ENCODE measurements at places on chromosomes 11 and 22.

DNA sequence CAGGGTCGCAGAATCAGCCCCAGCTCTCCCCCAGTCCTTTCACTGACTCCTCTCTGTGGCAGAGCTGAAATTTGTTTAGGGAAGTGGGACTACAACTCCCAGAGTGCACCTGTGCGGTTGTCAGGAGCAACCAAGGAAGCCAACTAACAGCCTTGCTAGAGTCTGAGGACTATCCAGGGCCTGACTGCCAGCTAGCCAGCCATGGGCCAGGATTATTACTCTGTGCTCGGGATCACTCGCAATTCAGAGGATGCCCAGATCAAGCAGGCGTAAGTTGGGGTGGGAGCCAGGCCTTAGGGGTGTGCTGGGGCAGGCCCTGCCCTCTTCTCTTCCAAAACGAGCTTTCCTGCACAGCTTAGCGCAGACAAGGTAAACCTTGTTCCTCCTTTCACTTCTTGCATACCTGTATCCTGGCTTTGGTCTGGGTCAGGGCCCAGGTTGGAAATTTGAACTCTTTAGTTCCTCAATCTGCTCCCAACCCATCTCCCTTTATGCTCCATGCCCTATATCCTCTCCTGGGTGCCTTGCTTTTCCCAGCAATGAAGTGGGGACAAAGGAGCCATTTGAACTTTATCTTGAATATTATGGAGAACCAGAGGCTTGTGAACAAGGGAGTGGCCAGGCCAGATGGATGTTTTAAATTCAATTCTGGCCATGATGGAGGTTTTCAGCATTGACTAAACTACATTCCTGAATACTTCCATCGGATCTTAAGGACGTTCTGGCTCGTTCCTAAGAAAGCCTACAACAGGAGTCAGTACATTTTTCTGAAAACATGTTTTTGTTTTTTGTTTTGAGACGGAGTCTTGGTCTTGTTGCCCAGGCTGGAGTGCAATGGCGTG, at the start of gene DNAJB13:
DNAJB13 (plus strand) TSS at position 158 of the 842 bp plus-strand sequence; CDS start at position 202, 44 bp downstream.
- peak; percentile 88 for DNase-seq

DNA sequence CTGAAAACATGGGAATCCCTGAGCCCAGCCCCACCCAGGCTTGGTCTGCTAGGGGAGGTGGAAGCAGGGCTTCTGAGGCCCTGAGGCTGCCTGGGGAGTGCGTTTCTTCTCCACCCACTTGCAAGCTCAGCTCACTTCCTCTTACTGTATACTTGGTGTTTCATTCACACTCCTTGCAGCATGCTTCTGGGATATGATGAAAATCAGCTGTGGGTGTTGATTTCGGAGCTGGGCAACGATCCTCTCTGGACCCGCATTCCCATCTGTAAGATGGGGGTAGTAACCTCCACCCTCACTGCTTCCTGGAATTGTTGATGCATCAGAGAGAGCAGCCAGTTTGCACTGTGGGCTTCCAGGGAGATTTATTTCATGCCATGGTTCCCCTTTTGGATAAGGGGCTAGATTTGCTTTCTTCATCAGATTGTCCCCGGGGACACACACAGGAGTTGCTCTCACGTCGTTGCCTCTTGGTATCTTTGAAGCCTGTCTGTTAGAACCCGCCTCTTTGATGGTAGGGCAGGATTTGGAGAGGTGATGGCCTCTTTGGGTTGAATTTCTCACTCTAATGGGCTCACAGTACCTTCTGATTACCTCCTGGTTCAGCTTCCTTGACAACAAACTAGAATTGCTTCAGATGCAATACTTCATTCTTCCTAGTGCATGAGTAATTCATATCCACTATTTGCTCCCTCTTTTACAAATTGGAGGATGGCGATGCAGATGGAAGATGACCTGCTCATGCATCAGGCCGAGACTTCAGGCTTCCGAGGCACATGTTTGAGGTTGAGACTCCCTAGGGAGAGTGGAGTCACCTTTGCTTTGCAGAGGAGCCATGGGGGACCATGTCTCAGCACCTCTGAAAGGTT, 40.4 kb downstream of the BCR start:
- no peak for DNase-seq

DNA sequence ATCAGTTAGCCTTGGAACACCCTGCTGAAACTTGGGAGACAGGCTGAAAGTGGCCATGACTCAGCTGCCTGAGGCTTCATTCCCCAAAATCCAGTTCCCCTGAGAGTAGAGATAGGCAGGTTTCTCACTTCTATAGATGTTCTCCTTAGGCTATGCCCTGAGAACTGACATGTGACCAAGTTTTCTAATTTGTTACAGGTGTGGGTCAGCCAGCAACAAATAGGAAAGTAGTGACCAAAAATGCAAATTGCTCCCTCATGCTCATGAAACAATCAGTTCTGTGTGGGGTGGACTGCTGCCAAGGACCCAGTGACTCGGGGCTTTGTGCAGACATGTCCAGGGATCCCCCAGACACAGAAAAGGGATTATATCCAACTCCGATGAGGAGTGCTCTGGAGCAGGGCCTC, 7.3 kb upstream of the CCDC15 start:
- DNase-seq: no peak

GRCh38 chr22:39351689-39352214, 2.0 kb downstream of the SYNGR1 start:
- DNase-seq: no peak

DNA sequence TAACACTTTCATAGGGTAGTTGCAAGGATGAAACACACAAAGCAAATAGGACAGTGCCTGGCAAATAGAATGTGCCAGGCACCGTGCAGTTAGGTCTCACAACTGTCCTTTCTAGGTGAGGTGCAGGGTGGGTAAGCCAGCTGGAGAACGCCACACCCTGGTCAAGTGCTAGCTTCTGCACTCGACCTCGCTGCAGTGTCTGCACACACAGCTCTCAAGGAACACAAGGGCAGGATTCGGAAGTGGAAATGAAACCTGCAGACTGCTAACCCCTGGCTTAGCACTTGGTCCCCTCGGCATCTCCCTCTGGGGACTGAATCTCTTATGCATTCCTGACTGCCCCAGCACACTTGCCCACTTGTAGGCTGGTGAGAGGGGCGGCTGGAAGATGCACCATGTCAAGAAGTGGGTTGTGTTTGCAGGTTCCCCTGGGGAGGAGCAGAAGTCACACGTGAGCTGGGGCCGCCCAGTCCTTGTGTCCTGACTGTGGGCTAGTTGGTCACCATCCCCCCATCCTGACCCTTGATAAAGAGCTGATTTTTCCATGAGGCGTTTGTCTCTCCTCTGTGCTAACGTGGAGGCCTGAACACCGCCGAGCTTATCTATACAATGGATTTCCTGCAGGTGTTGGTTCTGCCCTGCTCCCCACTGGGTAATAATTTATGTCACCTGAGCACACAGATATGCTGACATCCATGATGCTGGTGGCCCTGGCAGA, 89.0 kb downstream of the MICAL2 start:
- no peak for DNase-seq

DNA sequence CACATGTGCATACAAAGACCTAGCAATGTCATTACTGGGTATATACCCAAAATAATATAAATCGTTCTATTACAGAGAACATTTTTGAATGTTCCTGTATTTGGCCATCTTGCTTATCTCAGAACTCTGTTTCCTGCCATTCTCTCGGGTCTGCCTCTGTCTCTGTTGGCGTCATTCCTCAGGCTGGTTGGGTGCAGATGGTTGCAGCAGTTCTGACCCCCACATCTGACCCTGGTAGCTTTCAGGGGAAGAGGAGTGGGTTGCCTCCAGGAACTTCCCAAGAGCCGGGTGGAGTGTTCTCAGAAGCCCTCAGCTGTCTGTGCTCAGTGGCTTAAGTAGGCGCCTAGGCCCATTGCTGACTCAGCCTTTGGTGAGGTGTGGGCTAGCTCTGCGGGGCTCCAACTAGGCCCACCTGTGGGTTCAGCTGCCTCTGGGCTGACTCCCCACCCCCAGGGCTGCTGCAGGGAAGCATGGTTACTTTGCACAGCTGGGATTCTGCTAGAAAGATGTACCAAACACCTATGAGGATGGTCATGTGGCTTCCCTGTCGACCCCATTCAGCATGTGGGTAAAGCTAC, 114.0 kb downstream of the TBC1D22A start:
- DNase-seq: no peak

- no peak for DNase-seq
Measured at GRCh38 chr22:50178471-50178864, 7.2 kb upstream of the TRABD start.

DNA sequence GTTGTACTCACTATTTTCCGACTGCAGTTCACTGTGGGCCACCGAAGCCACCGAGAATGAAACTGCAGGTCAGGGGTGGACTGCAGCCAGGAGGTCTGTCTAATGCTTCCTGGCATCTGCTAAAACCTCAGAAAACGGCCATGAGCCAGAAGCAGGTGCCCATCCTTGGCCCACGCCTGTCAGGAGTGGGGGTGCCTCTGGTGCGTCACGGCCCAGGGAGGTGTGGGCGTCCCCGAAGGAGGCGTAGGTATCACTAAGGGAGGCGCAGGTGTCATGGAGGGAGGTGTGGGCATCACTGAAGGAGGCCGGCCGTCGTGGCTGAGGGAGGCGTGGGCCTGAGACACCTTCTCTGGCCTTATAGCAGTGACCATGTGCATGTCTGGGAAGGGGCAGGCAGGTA, 456.2 kb downstream of the TBC1D22A start:
- no peak for DNase-seq

DNA sequence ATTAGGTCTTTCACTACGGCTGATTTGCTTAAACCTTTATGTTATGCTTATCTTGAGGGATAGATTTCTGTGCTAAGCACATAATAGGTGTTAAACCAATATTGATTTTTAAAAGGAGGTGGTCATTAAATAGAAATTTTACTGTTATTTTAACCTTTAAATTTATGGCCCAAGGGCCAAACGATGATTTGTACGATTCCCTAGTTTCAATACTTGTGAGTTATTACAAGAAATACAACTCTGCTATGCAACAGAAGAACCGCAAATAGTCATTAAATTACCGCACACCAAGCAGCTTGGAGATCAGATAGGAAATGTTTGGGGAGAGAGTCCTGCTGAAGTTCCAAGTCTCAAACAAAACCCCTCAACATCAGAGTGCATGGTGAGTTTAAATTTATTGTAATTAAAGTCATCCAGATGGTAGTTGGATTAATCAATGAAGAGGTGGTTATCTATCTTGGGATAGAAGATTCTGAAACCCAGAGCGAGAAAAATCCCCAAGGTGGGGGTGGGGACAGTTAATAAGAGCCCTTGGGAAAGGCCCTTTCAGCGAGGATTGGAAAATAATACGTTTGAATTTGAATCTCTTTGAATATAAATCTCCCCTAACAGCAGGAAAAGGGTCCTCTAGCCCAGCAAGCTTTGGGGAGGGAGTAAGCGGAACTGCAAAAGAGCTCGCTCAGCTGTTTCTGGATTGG, 805 bp upstream of the QSER1 start:
- DNase-seq: no peak

DNA sequence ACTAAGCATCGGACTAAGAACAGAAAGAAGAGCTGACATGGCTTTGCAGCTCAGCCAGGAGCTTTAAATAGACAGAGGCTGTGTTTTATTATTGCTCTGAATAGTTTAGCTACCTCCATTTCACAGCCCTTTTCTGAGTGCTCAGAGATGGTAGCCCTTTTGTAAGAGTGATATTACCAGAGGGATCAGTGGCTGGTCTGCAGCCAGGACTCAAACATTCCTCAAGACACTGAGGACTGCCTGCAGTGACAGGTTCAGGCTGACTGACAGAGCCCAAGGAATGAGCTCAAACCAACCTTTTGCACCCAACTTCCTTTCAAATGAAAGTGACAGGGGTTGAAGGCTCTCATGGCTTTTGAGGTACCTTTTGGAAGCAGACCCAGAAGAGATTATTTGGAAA, 189.0 kb downstream of the DDX10 start:
- DNase-seq: peak; percentile 52

DNA sequence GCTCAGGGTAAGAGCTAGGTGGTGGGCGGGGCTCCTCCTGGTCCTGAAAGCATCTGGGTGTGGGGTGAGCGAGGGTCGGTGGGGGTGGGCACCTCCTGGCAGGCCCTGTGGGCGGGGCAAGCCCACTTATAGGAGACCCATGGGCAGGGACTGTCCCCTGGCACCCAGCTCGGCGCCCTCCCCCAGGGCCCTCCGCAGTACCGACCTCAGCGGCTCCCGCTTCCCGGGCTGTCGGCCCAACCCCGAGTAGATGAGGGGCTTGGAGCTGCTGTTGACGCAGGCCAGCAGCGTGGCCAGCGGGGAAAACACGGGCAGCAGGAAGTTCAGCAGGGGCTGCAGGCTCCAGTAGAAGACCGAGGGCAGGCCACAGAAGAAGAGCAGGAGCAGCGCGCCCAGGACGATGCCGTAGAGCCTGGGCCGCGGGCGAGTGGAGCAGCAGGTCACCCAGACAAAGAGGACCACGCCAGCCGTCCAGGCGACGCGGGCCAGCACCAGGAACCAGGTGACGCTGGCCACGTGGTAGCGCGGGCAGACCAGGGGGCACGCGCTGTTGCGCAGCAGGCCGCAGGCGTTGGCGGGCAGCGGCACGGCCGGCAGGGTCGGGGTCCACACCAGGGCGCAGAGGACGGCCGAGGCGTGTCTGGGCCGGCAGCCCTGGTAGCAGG, 663 bp downstream of the MRGPRG start:
- DNase-seq: no peak

DNA sequence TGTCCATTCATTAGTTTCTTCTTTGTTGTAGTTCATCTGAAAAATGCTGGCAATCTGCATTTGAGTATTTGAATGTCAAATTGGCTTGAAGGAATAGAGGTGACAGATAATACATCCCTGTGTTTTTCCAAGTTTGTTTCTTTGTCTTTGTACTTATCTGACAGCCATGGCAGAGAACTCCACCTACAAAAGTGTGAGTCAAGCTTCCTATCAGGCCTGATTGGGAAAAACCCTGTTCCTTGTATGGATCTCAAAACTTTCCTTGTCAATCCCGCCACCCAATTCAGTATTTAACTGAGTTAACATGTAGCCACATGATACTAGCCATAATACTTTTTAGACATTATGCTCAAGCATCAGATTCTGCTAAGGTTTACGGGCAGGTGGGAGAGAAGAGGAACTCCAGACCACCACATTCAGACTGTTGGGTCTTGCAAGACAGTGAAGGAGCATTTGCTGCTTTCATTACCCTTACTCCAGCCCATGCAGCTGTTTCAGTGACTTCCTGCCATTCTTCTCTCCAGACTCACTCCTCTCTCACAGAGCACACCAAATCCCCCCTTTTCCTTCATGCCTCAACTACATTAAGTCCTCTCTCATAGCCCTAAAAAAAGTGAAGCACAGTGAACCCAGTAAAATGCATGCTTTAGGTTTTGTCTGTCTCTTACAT, 65.9 kb downstream of the BLID start:
- no peak for DNase-seq

DNA sequence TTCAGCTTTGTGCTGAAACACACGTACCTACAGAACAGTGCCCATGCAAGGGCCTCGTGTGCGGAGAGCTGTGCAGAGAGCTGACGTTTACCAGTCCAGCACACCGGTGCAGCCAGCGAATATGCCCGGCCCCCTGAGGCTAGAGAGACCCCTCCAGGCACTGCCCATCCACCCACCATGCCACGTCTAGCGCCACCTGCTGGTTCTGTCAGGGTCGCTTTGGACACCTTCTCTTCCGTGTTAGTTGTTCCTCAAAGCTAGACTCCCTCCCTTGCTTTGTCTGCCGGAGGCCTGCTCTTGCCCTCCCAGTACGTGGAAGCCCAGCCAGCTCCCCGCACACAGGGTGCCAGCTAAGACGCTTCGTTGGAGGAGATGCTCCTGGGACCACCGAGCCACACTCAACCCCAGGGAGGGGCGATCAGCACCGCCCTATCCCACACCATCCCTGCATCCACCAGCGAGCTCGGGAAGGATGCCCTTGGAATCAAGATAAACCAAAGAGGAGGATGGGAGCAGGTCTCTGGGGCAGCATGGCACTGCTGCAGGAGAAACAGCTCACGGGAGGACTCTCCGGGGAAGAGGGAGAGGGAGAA, 43.4 kb downstream of the CPT1A start:
- DNase-seq: no peak

Measured in T47D (cell line).